ENCODE measurements at places on chromosomes 1 and 21. TPM values are rescaled to one million over a fixed set of nuclear protein-coding genes. Genes with fewer than 3 reads are reported as not detected.
A peak's percentile ranks its signal among the peaks of the same experiment; 100 is the strongest.

DNA sequence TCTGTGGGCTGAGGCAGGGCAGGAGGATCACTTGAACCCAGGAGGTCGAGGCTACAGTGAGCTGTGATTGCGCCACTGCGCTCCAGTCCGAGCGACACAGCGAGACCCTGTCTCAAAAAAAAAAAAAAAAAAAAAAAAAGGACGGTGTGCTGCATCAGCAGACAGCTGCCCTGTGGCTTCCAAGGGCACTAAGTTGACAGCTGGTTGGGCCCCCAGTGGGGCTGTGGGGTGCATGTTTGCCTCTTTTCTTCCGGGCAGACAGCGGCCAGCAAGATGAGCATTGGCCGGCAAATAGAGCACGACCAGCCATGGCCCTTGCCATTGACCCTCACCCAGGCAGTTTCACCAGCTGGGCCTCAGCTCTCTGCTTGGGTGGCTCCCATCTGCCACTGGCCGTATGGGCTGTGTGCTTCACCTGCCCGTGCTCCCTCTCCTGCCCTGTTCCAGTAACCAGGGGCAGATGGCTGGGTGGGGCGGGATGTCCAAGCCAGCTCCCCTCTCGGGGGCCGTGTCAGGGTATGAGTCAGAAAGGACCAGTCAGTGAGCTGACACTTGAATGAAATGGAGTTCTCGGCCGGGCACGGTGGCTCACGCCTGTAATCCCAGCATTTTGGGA lies 12.3 kb upstream of the SLC25A34 start:
- DNase-seq, result no peak

DNA sequence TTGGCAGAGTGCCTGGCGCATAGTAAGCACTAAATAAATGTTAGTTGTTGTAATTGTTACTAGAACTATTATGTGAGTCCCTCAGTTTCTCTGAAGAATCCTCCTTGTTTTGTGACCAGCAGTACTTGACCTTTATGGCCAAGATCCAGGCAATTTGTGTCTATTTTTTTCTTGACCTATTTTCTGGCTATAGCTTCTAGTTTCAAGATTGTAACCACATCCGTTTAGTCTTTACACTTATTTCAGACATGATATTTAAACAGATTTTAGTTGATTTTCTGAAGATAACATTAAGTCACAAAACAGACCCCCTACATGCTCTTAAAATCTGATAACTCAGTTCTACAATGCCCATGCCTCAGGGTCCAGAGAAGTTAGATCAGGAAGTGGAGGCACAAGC lies 50.3 kb downstream of the CDC7 start:
- no peak for DNase-seq

DNA sequence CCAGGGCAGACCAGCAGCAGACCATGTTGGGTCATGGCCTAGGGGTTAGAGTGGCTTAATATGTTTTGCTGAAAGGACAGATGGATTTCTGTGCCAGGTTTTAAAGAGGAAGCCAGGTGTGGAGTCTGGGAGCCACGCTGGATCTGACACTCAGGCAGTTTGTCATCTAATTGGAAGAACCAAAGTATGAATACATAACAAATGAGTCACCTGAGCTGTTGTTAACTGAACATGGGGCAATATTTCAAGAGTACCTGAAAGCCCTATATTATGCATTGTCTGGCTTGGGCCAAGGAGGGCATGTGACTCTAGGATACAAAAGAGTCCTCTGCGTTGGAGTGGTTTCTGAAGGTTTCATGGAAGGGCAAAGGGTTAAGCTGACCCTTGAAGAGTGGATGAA lies 70.6 kb downstream of the LMO4 start:
- peak; percentile 93 for DNase-seq

The PADI2 gene
- total RNA-seq, result 1.0 TPM

The SH2D1B gene
- 0.13 TPM for total RNA-seq
